Epithelial cell of proximal tubule (primary cell): ENCODE measurements at places on chromosomes 2 and 18. TPM values are rescaled to one million over a fixed set of nuclear protein-coding genes. Genes with fewer than 3 reads are reported as not detected.

- DNase-seq = no peak
Measured at GRCh38 chr18:56647951-56648893, 2.9 kb upstream of the WDR7 start.

- no peak for DNase-seq
Measured at GRCh38 chr2:161316701-161317100, 8.5 kb downstream of the PSMD14 start.

GRCh38 chr18:9643549-9643948 lies 29.2 kb upstream of the PPP4R1 start:
- peak; percentile 93 for DNase-seq

GRCh38 chr2:127431408-127432023 lies 13.3 kb downstream of the PROC start:
- DNase-seq = no peak

GRCh38 chr2:180449171-180449915 lies 442.2 kb upstream of the CWC22 start:
- no peak for DNase-seq

DNA sequence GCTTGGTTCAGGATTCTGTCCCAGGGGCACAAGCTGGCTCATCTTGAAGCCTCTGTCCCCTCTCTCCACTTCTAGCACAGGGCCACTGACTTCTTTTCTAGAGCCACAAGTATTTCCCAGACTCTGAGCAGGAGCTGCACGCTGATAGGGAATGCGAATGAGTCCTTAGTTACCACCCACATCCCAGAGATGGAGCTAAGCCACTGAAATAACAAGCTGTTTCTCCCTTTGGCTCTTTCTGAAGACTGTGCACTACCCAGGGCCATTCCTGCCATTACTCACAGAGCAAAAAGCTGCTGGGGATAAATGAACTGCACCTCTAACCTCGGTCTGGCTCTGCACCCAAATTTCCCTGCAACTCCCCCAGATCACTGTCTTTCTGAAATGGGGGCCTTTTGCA lies 70.6 kb downstream of the TSN start:
- no peak for DNase-seq

DNA sequence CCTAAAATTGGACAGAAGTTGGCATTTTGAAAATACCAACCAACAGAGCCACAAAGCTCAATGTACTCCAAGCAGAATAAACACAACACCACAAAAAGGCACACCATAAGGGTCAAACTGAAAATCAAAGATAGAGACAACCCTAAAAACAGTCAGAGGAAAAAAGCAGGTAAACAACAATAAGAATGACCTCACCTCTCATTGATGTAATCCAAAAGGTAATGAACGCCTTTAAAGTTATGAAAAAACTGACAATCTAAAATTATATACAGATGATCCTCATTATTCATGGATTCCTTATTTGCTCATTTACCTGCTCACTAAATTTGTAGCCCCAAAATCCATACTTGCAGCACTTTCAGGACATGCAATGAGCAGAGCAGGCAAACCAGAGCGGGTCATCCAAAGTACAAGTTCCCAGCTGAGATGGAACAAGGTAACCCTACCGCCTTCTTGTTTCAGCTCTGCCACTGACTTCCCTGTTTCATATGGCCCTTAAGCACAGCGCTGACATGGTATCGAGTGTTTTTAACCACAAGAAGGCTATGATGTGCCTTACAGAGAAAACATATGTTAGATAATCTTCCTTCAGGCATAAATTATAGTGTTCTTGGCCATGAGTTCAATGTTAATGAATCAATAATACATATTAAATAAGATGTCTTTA lies 17.0 kb downstream of the RTN4 start:
- no peak for DNase-seq

DNA sequence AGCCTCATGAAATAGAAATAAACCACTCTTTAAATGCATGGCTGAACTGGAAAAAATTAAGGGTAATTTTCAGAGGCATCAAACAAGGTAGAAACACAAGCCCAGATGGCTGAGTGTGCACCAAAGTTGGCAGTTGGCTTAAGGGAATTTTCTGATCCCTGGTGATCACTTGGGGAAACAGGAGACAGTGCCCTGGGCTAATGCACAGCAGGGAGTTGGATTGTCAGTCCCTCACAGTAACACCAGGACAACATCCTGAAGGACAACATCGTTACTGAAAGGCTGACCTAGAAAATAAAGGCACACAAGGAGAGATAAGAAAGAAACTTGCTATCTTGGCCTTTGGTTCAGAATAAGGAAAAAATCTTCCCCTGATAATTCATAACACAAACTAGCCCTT lies 417.0 kb downstream of the SLC4A3 start:
- no peak for DNase-seq

DNA sequence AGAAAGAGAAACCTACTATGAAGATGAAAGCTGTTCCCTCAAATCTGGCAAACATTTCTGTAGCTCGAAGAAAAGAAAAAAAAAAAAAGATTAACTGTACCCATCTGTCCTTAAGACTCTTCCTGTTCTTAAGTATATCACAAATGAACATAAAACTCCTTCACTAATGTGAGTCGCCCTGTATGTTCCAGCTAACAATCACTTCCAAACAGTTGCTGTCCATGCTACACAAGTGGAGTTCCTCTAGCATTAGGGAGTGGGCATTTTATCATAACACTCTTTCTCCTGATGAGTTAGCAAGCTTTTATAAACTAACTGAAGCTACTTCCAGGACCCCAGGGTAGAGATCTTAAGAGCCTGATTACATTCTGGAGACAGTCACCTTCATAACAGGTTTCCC lies 5.8 kb downstream of the CUL3 start:
- no peak for DNase-seq

DNA sequence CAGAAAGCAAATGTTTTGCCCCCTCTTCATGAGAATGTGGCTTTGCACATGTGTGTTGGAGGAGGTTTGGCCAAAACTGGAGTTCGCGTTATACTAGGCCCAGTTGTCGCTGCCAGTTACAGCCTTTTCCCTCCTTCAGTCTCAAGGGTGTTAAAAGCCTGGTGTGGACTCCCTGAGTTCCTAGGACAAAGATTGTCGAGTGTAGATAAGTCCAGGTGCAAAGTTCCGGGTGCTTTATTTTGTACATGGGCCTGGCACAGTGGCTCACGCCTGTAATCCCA lies 542 bp upstream of the RNF103 start:
- no peak for DNase-seq

DNA sequence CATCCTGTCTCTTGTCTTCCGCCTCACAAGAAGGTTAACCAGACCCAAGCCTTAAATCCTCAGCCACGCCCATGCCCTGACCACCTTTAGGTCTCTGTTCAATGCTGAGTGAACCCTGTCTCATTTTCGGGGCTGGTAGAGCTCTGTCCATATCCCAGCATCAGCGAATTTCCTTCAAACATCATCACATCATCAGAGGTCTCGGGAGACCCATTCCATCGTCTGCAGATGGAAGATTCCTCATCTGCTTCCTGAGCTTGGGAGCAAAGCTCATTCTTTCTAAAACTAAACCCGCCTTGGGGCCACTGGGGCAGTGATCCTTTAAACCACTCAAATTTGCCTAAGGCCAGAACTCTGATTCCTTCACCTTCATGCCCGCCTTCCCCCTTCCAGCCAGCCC lies 173.7 kb downstream of the TTC32 start:
- DNase-seq = no peak

- DNase-seq = no peak
Measured at GRCh38 chr18:38318416-38318815, 752.8 kb upstream of the CELF4 start.

PCARE gene
- not detected in 2 replicates for total RNA-seq

NOSTRIN gene
- 0.36 and 3.1 TPM in 2 replicates for total RNA-seq

AFF3 gene
- 0.35 and 1.1 TPM in 2 replicates for total RNA-seq
